Activated T-cell treated with anti-CD3 and anti-CD28 coated beads for 48 hours (primary cell): ENCODE measurements at places on chromosomes 3 and 15.

DNA sequence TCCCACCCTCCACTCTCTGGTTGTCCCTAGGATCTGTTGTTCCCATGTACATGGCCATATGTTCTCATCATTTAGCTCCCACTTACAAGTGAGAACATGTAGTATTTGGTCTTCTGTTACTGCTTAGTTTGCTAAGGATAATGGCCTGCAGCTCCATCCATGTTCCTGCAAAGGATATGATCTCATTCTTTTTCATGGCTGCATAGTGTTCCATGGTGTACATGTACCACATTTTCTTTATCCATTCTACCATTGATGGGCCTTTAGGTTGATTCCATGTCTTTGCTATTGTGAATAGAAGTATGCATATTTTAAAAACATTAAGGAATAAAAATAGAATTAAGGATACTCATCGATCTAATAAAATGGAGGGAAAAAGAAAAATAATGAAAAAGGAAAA, 278.4 kb downstream of the MBNL1 start:
- DNase-seq: no peak

DNA sequence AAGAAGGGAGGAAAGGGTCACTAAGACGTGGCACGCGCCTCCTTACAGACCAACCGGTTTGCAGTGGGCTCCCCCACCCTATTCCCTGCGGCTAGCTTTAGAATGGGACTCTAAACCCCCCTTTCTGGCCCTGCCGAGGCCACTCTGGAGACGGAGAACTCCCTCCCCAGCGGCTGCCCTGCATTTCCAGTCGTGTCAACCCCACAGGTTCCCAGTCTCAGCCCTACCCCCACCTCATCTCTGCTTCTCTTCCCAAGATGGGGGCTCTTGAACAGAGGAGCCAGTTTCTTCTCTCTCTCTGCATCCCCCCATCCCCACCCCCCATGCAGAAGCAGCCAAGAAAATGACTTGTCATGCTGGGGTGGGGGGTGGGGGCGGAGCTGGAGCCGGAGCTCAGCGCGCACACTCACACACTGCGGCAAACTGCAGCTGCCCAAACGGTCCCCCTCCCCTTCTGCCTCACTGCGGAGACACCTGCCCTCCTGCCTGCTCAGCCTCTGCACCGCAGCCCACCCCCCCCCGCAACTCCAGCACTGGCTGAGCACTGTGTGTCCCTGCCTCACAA, 871 bp downstream of the MAP1A start:
- no peak for DNase-seq

- DNase-seq: no peak
Observed at GRCh38 chr3:158769549-158769948, 32.3 kb upstream of the MFSD1 start.

DNA sequence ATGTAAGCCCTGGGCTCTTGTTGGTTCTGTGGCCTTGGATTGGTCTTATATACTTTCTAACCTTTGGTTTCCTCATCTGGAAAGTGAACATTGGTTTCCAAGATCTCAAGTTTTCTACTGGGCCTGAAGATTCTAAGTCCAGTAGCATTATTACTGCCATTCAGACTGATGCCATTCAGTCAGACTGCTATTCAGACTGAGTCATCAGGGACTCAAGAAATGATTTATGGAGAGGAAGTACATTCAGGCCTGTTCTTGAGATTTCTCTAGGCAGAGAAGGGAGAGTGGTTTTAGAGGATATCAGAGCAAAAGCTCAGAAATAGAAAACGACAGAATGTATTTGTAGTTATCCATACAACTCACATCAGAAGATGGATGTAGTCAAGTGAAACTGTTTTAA, 557.2 kb downstream of the NR2F2 start:
- DNase-seq: no peak

- DNase-seq: no peak
Observed at GRCh38 chr15:101028321-101028720, 109.2 kb downstream of the LRRK1 start.

DNA sequence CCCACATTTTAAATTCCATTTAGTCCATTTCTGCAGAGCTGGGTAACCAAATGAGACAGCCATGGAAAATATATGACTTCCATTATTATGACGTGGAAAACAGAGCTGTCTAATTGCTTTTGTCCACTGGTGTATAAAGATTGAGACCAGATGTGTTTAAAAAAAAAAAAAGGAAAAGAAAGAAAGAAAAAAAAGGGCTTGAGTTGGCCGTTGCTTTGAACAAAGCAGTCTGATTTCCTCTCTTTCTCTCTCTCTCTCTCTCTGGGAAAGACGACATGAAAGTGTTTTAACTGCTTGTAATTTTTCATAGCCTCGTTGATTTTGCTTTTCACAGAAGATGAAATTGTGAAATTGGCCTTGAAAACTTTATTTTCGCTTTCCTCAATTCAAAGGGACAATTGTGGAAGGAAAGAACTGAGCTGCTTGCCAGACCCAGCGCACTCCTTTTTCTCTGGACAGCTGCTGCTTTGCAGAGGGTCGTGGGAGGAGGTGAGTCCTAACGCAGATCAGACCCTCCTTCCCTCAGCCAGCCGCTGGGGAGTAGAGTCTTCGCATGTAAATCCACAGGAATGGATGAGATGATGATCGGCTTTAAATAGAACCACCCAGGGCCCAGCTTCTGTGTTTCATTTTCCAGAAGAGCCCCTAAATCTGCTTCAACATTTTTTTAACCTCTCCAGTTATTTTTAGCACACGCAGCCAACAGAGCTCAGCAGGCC, 42.8 kb upstream of the UBE2E1 start:
- no peak for DNase-seq

DNA sequence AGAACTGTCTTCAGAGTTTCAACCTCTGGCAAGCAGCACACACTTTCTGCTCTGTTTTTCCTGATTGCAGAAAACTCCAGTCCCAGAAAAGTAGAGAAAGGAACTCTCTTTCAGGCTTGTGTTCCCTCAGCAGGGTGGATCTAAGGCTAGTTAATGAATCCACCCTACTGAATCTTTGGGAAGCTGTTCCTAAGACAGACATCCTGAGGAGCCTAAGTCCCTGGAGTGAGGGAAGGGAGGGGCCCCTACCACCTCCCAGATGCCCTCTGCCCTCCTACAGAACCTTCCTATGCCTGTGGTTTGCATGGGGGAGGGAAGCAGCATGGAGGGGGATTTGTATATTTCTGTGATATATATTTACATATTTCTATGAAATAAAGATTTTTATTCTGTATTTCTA, 124.4 kb downstream of the ANO10 start:
- no peak for DNase-seq

GRCh38 chr3:12969486-12969885, 103.7 kb downstream of the IQSEC1 start:
- no peak for DNase-seq

DNA sequence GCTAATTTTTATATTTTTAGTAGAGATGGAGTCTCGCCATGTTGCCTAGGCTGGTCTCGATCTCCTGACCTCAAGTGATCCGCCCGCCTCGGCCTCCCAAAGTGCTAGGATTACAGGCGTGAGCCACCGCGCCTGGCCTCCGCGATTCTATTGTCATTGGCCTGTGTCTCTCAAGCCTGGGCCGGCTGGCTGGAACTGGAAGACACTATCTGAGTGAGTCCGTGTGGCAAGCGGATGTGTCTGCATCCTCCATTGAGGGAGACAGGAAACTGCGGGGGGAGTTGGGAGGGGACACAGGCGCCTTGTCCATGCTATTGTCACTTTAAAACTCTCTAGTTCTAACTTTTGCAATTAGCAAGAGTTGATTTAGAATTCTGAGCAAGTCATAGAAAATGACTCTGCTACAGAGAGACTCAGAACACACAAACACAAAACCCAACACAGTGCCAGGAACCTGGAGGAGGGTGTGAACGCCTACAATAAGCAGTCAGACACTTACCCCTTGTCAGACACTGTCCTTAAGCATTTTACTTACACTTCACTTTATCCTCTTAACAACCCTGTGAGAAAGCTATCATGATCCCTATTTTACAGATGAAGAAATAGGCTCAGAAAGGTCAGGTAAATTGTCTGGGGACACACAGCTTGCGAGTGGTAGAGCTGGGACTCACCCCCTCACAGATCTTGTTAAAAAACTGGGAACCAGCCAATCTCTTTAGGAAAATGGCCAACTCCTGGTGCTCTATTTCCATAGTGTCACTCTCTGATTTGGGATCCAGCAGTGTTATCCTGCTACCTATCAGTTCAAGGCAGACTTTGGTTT, 38.7 kb downstream of the ANP32A start:
- no peak for DNase-seq

- DNase-seq: no peak
Observed at GRCh38 chr3:175267561-175267960, 408.4 kb downstream of the NAALADL2 start.

- no peak for DNase-seq
Observed at GRCh38 chr3:124919756-124920155, 14.8 kb downstream of the MUC13 start.

GRCh38 chr3:188578576-188579363, 424.8 kb downstream of the LPP start:
- DNase-seq: peak; percentile 36

DNA sequence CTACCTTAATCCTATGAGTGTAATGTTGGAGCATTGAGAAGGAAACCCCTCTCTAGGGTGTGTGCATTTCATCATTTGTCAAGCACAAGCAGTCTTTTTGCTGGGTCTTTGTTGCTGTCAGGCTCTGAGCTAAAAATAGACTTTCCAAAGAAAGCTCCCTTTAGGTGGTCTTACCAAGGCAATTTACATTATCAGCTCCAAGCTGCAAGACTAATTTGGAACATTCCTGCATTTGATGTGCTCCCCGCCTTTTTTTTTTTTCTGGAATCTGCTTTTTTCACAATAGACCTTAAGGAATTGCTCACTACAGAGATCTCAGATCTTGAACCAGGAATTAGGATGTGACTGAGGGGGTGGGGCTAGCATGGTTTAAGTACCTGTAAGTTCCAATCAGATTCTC, 60.6 kb upstream of the STAC start:
- no peak for DNase-seq

GRCh38 chr3:197854596-197855343, 63.7 kb downstream of the LRCH3 start:
- DNase-seq: no peak

- no peak for DNase-seq
Observed at GRCh38 chr3:30951826-30952225, 57.4 kb upstream of the GADL1 start.

DNA sequence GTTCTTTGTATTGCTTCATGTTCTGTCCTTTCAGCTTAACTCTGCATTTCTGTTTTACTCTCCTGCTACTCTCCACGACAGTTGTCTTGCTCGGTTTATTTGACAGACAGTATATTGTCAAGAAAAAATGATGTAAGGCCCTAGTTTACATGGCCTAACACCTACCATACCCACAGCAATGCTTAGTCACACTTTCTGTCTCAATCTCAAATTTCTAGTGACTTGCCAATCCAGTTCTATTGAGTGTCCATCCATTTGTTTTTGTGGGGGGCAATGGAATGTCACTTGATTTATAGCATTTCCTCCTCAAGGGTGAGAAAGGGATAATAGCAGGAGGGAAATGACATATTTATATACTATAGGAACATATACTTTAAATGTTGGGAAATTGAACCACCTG, 676.2 kb downstream of the NAALADL2 start:
- DNase-seq: no peak

- DNase-seq: no peak
Observed at GRCh38 chr3:39065197-39065596, 13.4 kb downstream of the WDR48 start.

DNA sequence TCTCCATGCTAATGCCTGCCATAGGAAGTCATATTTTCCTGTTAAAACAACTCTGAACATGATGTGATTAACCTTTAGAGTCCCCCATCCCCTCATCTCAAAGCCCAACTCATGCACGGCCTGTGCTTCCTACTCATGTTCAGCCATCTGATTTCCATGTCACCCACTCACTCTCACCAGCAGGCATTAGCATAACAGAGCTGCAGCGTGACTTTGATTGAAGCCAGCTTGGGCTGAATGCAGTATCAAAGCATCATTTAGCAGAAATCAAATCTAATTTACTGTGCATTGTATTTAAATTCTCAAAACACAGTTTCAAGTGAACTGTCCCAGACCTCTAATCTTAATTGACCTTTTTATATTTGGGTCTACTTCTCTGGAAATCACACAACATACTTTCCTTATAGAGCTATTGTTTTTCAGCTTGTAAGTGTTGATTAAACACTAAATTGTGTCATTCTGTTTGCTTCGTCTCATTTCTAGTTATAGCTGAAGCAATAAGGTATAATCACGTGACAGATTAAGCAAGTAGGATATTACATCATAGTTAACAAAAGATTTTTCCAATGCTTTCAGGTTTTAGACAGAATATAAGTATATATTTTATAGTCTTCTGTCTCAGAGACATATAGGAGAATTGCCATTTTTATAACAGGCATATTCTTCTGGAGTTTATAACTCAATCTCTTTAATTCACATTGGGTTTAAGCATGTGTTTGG, 501.5 kb downstream of the ROBO2 start:
- no peak for DNase-seq

GRCh38 chr3:113231827-113232253, 20.5 kb downstream of the BOC start:
- DNase-seq: no peak

DNA sequence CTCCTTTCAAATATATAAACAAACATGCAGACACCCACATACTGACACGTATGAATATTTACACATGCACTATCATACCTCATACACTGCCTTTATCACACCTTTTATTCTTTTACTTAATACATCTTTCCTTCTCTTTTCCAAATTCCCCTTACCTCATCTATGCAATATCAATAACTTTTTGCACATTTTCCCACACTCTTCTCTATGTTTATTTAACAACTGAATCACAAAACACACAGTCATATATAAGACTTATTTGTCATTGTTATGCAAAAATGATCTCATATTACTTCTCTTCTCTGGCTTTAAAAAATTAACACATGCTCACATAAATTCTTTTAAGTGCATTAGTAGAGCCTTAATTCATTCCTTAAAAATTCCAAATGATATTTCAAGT, 461.4 kb downstream of the DIPK2A start:
- no peak for DNase-seq

DNA sequence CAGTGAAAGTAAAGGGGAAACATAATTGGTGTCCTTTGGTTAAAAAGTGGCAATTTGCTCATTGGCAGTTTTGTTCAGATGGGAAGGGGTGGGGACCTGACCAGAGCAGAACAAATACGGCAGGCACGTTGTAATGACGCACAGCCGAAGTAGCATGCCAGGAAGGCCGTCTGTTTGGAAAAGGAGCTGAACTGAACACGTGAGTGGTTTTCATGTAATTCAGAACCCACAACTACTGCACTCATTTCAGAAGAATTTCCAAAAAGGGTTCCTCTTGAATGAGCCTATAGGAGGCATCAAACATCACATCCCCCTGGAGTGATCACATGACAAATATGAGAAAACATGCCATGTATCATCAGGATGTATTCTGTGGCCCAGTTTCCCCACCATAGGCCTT, 42.9 kb upstream of the LMCD1 start:
- no peak for DNase-seq

GRCh38 chr3:110821586-110821985, 250.0 kb upstream of the NECTIN3 start:
- DNase-seq: no peak

GRCh38 chr15:34359416-34359815, 7.6 kb downstream of the LPCAT4 start:
- no peak for DNase-seq

GRCh38 chr3:37813403-37813802, 48.3 kb upstream of the CTDSPL start:
- DNase-seq: no peak

GRCh38 chr15:100196326-100197058, 145.3 kb downstream of the ADAMTS17 start:
- no peak for DNase-seq
